Umbilical cord (tissue), 2 donors: ENCODE measurements at places on chromosomes 6 and 20. TPM values are rescaled to one million over a fixed set of nuclear protein-coding genes. Genes with fewer than 3 reads are reported as not detected.
A peak's percentile ranks its signal among the peaks of the same experiment; 100 is the strongest.

GJA10 gene
- total RNA-seq = 1.7 TPM

TTLL9 gene
- 5.8 TPM for total RNA-seq

DNA sequence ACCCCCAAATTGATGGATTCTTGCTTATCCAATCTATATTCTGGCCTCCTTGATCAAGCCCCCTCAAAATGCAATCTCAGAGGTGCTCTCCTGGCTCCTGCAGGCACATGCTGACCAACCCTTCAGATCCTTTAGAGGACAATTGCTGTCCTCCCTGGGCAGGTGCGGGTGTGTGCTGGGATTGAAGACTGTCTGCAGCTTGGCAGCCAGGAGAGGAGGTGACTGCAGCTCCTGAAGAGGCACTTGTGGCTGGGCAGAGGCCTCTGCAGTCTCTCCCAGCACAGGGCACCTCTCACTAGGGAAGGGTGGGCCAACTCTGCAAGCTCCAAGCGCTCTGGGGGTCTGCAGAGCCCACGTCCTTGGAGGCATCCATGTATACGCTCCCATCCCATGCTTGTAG lies 28.5 kb downstream of the SUMO4 start:
- no peak for DNase-seq

DNA sequence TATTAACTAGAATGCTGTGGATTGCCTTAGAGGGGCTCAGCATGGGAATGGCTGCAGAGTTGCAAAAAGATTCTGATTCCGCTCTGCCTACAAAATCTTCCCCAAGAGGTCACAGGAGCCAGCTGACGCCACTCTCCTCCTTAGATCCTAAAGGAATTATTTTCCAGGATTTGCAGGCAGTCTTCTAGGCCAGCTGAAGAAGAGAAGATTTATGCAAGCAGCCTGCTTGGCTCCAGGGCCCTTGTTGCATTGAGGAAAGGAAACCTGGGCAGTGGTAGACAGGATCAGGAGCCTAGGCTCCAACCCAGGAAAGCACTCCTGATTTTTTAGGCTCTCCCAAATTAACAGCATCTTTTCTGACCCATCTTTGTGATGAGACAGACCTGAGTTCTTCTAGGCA lies 245.8 kb downstream of the PKHD1 start:
- DNase-seq = peak; percentile 54

- no peak for DNase-seq
These were observed 731.6 kb upstream of the MMS22L start for GRCh38 chr6:98014442-98015201.

- no peak for DNase-seq
These were observed 5.8 kb upstream of the MLN start for GRCh38 chr6:33809594-33809993.

- DNase-seq = no peak
These were observed 18.9 kb downstream of the C6orf132 start for GRCh38 chr6:42123379-42124103.

DNA sequence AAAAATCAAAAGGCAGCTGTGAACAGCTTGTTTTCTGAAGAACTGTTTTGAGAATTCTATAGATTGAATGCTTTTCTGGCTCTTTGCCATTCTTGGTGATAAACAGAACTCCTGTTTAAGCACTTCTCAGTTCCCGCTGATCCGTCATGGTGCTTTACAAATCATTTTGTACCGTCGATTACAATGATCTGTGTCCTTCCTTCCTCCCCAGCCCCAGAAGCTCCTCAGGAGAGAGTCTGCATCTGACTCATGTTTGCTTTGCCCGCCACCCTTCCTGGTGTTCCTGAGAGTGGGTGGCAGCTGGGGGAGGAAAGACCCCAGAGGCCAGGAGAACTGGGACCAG lies 538.6 kb upstream of the MARCKS start:
- no peak for DNase-seq

- no peak for DNase-seq
These were observed 3.2 kb upstream of the PMEPA1 start for GRCh38 chr20:57712851-57713504.

DNA sequence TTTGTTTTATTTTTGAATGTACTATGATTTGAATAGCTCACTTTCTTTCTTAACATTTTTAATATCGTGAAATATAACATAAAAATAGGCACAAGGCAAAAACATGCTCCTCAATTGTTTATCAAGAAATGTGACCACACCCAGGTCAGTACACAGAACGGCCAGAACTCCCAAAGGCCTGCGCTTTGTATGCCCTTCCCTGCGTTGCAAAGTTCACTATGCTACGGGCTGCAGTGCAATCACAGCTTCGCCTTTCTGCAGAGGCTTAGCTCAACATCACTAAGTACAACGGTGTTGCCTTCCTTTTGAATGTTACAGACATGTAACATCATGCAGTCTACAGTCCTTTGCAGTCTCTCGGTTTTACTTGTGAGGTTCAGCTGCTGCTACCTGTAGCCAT lies 333.4 kb downstream of the THBS2 start:
- DNase-seq = no peak
